ENCODE measurements at places on chromosomes 2 and 18. TPM values are rescaled to one million over a fixed set of nuclear protein-coding genes. Genes with fewer than 3 reads are reported as not detected.

The GRHL1 gene
- 50.3 TPM for total RNA-seq

The LYG2 gene
- total RNA-seq, result not detected

GRCh38 chr2:12605936-12606335, 110.8 kb upstream of the TRIB2 start:
- no peak for DNase-seq

- peak; percentile 83 for DNase-seq
Measured at GRCh38 chr2:235263205-235264120, 230.4 kb upstream of the AGAP1 start.

The MLPH gene
- total RNA-seq, result 10.3 TPM

The FBXO48 gene
- total RNA-seq, result 0.82 TPM
